ENCODE measurements at places on chromosomes 2 and 18. TPM values are rescaled to one million over a fixed set of nuclear protein-coding genes. Genes with fewer than 3 reads are reported as not detected.

- no peak for DNase-seq
Observed at GRCh38 chr2:119265693-119266066, 42.0 kb downstream of the STEAP3 start.

GRCh38 chr2:180472133-180472532, 465.0 kb upstream of the CWC22 start:
- no peak for DNase-seq

Gene PRKAG3
- not detected for total RNA-seq

DNA sequence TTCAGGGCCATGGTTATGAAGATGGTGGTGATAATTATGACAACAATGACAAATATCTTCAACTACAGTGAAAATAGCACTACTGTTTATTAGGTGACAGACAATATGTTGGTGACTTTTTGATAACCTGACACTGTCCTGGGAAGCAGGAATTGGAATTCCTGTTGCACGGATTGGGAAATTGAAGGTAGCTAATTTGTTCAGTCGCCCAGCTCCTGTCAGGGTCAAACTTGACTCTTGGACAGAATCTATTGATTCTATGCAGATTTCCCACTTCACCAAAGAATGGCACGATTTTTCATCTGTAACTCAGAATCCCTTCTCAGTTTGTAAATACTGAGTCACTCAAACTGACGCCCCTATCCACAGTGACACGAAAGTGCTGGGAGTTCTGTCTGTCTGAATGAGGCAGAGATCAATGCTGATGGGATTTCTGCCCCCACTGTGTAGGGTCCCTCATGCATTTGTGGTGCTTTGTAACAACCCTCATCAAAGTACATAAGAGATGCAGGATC, 779.5 kb upstream of the ID2 start:
- DNase-seq, result no peak

Gene LRRFIP1
- total RNA-seq, result 62.0 TPM

Gene IL1RN
- 0.41 TPM for total RNA-seq

DNA sequence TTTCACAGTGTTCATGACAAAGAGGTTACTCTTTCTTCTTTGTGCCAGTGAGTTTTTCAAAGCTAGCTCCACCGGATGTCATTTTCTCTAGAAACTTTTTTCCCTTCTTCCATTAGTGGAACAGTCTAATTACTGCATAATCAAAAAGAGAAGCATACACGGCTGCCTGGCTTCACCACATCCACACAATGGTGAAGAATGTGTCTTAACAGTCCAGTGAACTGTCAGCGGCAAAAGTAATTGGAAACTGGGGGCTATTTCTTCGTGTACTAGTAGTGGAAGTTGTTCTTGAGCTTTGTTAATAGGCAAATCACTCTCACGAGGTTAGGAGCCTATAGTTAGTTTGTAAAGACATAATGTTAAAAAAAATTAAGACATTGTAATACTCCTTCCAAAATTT, 32.9 kb upstream of the PIK3C3 start:
- DNase-seq, result no peak

GRCh38 chr2:108061439-108062042, 75.2 kb downstream of the SLC5A7 start:
- DNase-seq, result no peak

- peak; percentile 50 for DNase-seq
Observed at GRCh38 chr18:62249478-62250097, 62.5 kb downstream of the RELCH start.

DNA sequence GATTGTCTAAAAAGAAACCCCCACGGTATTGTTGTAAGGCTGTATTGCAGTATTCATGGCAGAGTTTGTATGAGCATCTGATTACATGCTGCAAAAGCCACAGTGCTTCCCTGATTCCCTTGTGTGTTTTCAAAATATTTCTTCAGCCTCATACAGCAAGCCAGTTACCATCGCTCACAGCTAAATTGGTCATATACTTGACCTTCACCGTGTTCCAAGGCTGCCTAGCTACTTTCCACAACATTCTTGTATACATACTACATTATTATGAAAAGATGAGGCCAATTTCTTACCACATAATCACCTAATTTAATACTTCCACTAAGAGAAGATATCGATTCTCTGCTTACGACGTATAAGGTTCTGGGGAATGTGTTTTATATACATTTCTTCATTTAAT, 576.3 kb upstream of the CNTNAP5 start:
- no peak for DNase-seq

Gene HSPD1
- 708 TPM for total RNA-seq

Gene CPLX4
- total RNA-seq, result not detected

Gene RTKN
- 23.1 TPM for total RNA-seq

GRCh38 chr18:75862458-75862857, 435.0 kb upstream of the SMIM21 start:
- DNase-seq, result no peak

DNA sequence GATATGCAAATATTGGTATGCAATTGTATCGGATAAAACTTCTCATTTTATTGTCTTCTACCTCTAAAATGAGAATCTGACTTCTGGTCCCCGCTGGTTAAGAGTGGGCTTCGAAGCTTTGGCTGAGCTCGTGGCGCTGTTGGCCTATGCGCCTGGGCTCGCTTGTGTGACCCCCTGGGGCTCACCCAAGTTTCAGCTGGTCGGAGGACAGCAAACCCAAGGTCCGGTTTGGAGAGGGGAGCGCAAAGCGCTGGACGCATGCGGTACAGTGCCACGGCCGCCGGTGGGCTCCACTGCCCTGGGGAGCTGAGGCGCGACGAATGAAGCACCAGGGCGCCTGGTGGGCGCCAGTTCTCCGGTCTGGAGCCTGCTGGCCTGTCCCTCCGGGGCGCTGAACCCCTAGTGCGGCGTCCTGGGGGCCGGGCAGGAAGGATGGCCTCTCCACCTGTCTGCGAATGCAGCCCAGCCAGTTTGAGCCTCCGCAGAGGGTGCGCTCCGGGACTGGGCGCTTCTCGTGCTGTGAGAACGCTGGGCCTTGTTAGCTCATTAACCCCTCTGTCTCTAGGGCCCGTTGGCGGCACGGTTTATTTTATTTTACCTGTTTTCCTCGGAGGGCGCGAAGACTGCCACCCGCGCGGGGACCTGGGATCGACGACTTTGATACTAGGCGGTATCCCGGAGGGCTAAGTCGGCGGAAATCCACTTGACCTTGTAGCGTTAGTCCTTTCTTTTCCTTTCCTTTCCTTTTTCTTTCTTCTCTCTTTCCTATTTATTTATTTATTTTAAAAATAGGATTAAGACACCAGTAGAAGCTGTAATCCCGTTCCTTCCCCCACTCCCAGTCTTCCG, 10.4 kb downstream of the MEIS1 start:
- DNase-seq, result no peak

Gene GPR45
- total RNA-seq, result not detected

DNA sequence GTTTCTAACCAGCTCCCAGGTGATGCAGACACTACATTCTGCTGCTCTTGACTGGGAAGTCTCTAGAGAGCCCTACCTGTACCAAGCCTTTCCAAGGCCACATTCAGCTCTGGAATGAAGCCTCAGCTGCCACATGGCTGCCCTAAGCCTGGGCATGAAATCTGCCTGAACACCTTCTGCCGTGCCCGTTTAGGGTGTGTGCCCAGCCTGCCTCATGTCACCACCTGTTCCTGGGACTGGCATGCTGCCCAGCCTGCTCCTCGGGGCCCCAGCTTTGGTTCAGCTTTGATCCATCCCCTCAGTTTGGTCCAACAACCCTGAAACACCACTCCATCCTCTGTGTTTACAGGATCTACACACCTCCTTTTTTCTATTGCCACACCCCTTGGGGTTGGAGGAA, 210.9 kb downstream of the L3MBTL4 start:
- no peak for DNase-seq

GRCh38 chr2:235579128-235579527, 85.3 kb downstream of the AGAP1 start:
- DNase-seq, result no peak
